Pons (tissue), 1 donor: ENCODE measurements at places on chromosomes 4 and X.

DNA sequence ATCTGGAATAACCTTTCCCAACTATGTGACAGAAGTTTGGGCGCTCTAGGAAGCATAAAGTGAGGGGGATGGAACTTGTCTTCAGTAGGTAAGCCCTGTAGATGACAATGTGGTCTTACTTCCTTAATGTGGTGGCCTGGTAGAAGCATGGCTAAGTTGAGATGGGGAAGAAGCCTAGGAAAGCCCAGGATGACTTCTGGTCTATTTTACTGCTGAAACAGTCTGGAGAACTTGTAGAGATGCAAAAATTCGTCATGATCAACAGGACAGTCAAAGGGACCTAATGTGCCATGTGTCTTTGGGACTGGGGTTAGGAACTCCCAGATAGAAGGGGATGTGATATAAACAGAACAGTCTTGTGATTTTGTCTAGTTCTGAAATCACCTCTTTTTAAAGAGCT lies 40.8 kb downstream of the CCNG2 start:
- peak; percentile 31 for DNase-seq

GRCh38 chrX:24790166-24790565 lies 96.4 kb downstream of the POLA1 start:
- no peak for DNase-seq

DNA sequence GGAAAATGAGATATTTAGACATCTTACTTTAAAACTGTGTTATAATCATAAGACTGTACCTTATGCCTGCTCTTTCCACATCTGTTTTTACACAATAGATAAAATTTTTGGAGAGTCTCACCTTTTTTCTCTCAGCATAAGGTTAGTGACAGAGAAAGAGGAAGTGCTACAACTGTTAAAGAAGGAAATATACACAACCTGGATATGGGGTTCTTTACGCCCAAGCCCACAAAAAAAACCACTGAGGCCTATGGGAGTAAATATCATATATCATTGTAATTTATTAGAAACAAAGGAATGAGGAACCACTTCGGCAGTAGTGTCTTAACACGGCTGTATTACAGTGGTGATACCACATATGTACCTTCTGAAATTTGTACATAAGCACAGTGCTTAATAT lies 265.9 kb upstream of the GK2 start:
- no peak for DNase-seq

DNA sequence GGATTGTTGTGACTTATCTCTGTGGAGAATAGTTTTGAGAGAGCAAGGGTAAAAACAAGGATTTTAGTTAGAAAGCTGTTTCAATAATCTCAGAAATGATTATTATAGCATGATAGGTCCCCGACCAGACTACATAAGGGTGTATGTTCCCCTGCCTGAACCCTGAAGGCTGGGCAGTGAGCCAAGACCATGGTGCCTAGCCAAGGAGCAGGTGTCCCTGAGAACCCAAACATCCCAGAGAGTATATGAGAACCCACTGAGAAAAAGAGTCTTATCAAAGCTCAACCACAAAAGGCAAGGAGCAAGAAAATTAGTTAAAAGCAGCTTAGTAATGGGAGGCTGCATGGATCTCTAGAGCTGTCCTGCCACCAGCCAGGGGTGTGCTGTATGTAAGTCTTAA lies 94.9 kb upstream of the UNC5C start:
- DNase-seq, result no peak

DNA sequence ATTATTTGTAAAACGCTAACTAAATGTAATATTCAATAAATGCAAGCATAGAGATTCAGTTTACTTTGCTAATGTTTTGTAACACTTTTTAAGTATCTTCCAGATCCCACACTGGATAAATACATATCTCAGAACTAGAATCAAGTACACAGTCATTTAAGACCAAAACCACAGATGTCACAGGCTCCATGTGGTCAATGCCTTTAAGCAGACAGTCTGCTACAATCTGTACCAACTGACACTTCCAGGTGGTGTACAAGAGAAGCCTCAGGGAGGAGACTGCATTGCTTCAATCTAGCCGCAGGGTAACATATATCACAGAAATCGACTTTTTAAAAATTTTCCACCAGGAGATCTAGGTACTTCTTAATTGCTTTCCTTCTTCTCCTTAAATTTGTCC lies 229.6 kb upstream of the DIAPH2 start:
- peak; percentile 1 for DNase-seq

DNA sequence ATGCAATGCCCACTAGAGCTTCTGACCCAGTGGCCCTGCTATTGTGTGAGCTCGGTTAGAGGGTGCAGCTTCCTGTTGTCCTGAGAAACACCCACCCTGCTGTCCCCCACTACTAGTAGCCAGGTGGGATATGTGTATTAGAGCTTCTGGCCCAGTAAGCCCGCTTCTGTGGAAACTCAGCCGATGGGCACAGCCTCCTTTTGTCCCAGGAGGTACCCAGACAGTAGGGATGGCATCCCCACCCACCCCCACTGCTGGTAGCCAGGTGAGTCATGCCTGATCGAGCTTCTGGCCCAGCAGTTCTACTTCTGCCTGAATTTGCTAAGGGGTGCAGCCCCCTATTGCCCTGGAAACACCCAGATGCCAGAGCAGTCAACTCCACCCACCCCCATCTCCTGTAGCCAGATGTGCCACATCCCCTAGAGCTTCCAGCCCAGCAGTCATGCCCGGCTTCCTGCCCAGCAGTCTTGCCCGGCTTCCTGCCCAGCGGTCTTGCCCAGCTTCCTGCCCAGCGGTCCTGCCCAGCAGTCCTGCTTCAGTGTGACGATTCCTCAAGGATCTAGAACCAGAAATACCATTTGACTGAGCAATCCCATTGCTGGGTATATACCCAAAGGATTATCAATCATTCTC lies 162.7 kb upstream of the KLF8 start:
- no peak for DNase-seq

GRCh38 chrX:22025751-22026150 lies 6.4 kb upstream of the PHEX start:
- DNase-seq, result no peak

- no peak for DNase-seq
Observed at GRCh38 chrX:107871136-107871535, 45.5 kb downstream of the MID2 start.

- DNase-seq, result no peak
Observed at GRCh38 chr4:53075162-53075785, 213.2 kb downstream of the RASL11B start.

DNA sequence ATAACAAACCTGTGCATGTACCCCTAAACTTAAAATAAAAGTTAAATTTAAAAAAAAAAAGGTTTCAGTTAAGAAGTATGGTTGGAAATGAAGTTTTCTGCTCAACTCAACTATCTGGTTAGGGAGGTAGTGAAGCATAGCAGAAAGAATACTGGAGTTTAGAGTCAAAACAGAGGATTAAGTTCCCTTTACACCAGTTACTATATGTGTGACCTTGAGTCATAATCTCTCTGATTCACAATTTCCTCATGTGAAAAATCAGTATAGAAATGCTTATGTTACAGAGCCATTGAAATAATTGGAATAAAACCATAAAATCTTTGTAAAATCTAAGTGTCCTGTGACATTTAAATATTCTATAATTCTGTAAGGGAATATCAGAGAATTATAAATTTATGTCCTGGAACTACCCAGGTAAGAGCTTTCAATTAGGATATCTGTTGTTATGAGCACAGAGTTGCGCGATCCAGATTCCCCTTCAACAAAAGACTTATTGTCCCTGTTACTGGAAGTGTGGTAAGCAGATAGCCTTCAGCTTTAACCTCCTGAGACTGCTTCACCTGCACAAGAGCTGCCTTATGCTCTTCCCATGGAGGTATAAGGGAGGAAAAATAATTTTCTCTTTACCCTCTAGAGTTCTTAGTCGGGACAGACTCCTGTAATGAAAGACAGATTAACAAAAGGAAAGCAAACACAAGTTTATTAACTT lies 203.8 kb upstream of the NRK start:
- no peak for DNase-seq

GRCh38 chr4:4248029-4248884 lies at the start of gene TMEM128:
TMEM128 (minus strand) TSS chr4:4248223; CDS start chr4:4248202, 21 bp downstream.
- DNase-seq, result peak; percentile 95

DNA sequence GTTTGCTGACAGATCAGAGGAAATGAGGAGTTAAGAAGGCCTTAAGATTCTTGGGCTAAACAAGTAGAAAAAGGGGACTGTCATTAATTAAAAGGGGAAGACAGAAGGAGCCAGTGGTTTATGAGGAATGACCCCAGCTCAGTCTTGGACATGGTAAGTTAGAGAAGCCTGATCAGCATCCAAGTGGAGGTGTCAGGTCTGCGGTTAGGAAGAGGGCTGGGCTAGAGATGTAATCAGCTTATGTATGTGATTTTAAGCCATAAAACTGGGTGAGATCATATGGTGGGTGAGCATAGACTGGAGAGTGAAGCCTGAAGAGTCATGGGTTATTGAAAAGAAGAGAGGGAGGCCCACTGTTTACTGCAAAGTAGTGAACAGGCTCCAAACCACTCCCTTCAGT lies 246.1 kb downstream of the NR3C2 start:
- no peak for DNase-seq

DNA sequence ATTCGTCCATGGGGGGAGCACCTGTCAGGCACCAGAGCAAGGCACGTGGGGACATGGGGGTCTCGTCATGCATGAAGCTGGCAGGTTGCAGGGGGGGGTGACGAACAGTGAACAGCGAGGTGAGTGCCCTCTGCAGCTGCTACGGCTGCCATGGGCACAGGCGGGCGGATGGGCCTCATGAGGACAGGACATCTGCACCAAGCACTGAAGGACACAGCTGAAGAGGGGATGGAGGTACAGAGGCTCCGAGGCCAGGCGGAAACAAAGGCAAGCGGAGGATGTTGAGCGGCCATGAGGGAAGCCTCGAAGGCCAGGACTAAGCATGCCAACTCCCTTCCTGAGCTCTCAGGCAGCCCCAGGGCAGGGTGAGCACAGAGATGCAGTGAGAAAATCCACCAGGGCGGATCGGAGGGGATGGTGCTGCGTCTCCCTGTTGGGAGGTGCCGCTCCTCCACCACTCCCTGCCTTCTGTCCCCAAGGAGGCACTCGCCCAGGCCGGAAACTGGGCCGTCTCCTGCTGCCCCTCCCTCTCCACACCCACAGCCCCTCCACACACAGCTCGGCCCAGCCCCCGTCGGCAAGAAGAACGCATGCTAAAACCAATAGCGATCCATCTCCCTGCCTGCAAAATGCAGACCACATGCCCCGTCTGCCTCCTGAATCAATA lies 24.6 kb downstream of the ABLIM2 start:
- no peak for DNase-seq

DNA sequence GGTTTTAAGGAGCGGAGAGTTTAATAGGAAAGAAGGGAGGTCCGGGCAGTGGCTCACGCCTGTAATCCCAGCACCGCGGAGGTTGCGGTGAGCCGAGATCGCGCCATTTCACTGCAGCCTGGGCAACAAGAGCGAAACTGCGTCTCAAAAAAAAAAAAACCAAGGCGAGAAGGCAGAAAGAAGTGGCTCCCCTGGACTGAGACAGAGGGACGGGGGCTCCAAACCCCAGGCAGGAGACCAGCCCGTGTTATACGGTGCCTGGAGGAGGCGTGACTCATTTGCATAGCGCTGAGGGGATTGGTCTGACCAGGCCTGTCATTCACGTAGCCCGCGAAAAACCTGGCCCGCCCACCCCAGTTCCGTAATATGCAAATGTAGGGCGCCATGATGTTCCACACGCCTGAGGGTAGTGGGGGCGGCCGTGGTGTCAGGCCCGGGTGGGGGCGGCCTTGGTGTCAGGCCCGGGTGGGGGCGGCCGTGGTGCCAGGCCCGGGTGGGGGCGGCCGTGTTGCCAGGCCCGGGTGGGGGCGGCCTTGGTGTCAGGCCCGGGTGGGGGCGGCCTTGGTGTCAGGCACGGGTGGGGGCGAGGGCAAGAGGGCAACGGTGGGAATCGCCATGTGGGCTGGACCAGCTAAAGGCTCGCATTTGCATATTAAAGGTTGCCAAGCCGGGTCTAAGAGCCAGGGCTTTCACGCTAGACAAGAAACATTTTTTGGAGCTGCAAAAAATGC lies 2.1 kb downstream of the PLCXD1 start:
- DNase-seq, result peak; percentile 94

GRCh38 chrX:71095033-71095432 lies 618 bp upstream of the FOXO4 start:
- no peak for DNase-seq

- DNase-seq, result no peak
Observed at GRCh38 chr4:189278597-189279165, 662.0 kb upstream of the FRG1 start.

- no peak for DNase-seq
Observed at GRCh38 chr4:169236078-169236477, 34.7 kb downstream of the SH3RF1 start.

- DNase-seq, result no peak
Observed at GRCh38 chr4:186904101-186904500, 180.4 kb upstream of the FAT1 start.

DNA sequence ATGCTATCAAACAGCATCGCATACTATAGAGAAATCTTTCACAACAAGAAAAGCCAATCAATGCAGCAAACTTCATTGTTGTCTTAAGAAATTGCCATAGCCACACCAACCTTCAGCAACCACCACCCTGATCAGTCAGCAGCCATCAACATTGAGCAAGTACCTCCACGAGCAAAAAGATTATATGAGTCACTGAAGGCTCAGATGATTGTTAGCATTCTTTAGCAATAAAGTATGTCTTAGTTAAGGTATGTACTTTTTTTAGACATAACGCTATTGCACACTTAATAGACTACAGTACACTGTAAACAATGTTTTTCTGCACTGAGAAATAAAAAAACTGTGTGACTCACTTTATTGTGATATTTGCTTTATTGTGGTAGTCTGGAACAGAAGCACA lies 37.8 kb upstream of the FUNDC1 start:
- no peak for DNase-seq

DNA sequence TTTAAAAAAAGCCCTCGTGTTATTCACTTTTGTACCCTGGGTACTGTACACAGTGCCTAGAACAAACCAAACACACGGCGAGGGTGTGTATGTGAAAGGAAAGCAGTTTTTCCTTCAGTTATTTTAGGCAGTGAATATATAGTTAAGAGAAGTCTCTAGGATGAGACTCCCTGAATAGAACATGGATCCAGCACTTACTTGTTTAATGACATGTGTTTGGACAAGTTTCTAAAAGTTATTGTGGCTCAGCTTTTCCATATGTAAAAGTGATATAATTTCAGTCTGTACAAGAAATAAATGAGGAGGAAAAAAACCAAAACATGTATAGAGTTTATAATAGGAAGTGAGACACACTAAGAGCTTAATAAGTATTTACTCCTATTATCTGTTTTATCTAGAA lies 273.2 kb downstream of the ADGRL3 start:
- no peak for DNase-seq

- DNase-seq, result peak; percentile 24
Observed at GRCh38 chr4:128565565-128566186, 243.8 kb upstream of the JADE1 start.

- DNase-seq, result no peak
Observed at GRCh38 chr4:5796976-5797375, 86.0 kb downstream of the EVC start.

DNA sequence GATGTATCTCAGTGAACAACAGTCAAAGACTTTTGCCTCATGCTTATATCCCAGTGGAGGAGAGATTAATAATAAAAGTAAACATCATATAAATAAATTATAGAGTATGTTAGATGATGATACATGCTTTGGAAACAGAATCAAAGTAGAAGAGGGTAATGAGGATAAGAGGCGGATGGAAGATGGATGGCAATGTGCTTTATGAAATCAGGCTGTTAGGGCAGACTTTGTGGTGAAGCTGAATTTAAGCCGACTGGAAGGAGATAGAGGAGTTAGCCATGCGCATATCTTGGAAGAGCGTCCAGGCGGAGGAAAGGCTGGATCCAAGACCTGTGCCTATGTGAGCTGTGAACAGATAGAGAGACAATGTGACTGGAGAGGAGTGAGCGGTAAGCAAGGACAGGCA lies 74.9 kb upstream of the GUCY1A1 start:
- DNase-seq, result no peak

GRCh38 chrX:50483283-50483682 lies 12.7 kb upstream of the DGKK start:
- no peak for DNase-seq
